Natural killer cell (primary cell): ENCODE measurements at places on chromosomes 6 and 20. TPM values are rescaled to one million over a fixed set of nuclear protein-coding genes. Genes with fewer than 3 reads are reported as not detected.

TBXT gene
- total RNA-seq = not detected

BHLHE23 gene
- not detected for total RNA-seq

PTGIS gene
- not detected for total RNA-seq

SIRPA gene
- 1.3 TPM for total RNA-seq

C6orf118 gene
- total RNA-seq = not detected

MUCL3 gene
- total RNA-seq = not detected

RIN2 gene
- total RNA-seq = 2.7 TPM

DNA sequence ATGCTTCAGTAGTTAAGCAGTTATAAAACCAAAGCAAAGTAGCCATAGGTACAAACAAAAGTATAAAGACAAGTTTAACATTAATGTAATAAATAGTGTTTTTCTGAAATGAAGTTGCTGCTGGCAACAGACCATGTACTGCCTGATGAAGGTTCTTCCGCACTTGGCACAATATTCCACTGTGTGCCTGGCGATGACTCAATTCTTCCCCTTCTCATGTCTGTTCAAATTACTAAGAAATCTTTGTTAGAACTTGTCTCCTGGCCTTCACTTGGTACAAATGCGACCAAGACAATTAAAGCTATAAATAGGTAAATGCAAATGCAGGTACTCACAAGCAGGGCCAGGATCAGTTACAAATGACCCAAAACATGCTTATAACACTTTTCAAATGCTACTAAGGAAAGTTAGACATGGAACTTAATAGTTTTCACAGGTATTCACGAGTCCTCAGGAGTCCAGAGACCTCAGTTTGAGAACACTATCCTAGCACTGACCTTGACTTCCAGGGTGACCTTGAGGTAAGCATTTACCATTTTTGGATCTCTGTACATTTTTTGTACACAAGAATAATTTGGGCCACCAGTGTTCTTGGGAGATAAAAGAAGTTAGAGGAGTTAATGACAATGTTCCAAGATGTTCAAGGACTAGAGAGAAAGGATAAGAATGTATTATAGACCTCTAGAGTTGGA is 8.1 kb upstream of the DDR1 start:
- no peak overlapping the region for H3K27ac ChIP-seq
- DNase-seq = no peak
- H3K4me3 ChIP-seq = no peak overlapping the region
- peaks cover 12% of the 10 kb centered on the region for H3K4me1 ChIP-seq

GRCh38 chr6:43628393-43629103 is 516 bp downstream of the GTPBP2 start:
- peak overlapping the region; percentile 89 for H3K27ac ChIP-seq
- peak overlapping the region; percentile 76 for H3K4me3 ChIP-seq
- peaks cover 20% of the 10 kb centered on the region for H3K36me3 ChIP-seq
- DNase-seq = peak; percentile 33
- H3K27me3 ChIP-seq = no peaks in the 10 kb centered on the region

DNA sequence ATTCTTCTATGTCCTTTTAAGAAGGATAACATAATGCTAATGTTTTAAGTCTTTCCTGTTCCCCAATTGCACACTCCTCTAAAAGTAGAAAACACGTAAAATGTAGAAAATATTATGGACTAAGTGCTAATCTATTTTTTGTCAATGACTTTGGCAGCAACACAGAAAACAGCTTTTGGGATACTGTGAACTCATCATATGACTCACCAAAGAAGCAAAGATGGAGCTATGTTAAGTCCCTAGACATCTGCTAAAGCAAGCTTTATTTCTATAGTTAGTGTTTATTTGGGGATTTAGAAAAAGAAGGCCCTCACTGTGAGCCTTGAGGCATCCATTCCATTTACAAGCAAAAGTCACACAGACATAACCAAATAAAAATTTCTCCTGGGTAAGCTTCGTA is 23.0 kb downstream of the OPN5 start:
- H3K36me3 ChIP-seq = no peaks in the 10 kb centered on the region
- no peak overlapping the region for H3K4me3 ChIP-seq
- DNase-seq = no peak
- no peak overlapping the region for H3K27ac ChIP-seq
- no peaks in the 10 kb centered on the region for H3K27me3 ChIP-seq

GRCh38 chr20:63706027-63706695 is 1.6 kb downstream of the ARFRP1 start:
- H3K27me3 ChIP-seq = no peaks in the 10 kb centered on the region
- peaks cover 42% of the 10 kb centered on the region for H3K4me1 ChIP-seq
- H3K36me3 ChIP-seq = peaks cover 27% of the 10 kb centered on the region
- no peak overlapping the region for H3K27ac ChIP-seq

- H3K27ac ChIP-seq = no peak overlapping the region
- H3K4me1 ChIP-seq = no peaks in the 10 kb centered on the region
- no peak overlapping the region for H3K4me3 ChIP-seq
- DNase-seq = no peak
- H3K36me3 ChIP-seq = no peaks in the 10 kb centered on the region
Observed at GRCh38 chr20:8858181-8858787, 210.6 kb upstream of the PLCB4 start.

GRCh38 chr20:58575776-58576602 is 60.8 kb upstream of the APCDD1L start:
- H3K27ac ChIP-seq = no peak overlapping the region
- H3K4me3 ChIP-seq = no peak overlapping the region
- no peaks in the 10 kb centered on the region for H3K4me1 ChIP-seq
- DNase-seq = no peak
- no peaks in the 10 kb centered on the region for H3K27me3 ChIP-seq

DNA sequence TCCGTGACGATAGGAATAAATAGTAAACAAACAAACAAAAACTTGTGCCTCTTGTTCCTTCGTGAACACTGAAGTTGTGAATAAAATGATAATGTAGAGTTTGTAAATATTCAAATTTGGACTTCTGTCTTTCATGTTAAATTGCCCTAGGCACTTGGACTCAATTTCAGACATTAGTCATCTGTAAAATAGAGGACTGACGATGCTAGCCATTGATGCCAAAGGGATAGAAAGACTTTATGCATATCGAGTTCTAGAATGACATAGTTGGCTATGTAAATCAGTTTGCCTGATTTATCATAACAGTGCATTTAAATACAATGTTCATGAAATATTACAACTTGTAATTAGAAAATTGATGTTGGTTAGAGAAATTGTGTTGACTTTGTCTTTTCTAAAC is 45.9 kb upstream of the FLRT3 start:
- no peaks in the 10 kb centered on the region for H3K27me3 ChIP-seq
- no peak overlapping the region for H3K27ac ChIP-seq
- no peaks in the 10 kb centered on the region for H3K36me3 ChIP-seq
- H3K4me1 ChIP-seq = no peaks in the 10 kb centered on the region
- no peak for DNase-seq

DNA sequence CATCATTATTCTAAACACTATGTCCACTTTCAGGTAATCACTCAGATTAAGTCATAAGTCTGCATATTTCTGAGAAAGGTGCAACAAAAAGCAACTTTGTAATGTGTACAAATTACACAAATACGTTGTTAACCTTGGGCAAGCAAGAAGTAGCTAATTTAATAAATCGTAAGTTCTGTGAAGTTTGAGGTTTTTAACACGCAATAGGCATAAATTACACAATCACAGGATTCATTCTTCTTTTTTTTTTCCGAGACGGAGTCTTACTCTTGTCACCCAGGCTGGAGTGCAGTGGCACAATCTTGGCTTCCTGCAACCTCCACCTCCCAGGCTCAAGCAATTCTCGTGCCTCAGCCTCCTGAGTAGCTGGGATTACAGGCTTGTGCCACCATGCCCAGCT is 57.2 kb upstream of the F13A1 start:
- H3K27me3 ChIP-seq = no peaks in the 10 kb centered on the region
- no peaks in the 10 kb centered on the region for H3K4me1 ChIP-seq
- H3K27ac ChIP-seq = no peak overlapping the region
- H3K36me3 ChIP-seq = no peaks in the 10 kb centered on the region
- no peak overlapping the region for H3K4me3 ChIP-seq

DNA sequence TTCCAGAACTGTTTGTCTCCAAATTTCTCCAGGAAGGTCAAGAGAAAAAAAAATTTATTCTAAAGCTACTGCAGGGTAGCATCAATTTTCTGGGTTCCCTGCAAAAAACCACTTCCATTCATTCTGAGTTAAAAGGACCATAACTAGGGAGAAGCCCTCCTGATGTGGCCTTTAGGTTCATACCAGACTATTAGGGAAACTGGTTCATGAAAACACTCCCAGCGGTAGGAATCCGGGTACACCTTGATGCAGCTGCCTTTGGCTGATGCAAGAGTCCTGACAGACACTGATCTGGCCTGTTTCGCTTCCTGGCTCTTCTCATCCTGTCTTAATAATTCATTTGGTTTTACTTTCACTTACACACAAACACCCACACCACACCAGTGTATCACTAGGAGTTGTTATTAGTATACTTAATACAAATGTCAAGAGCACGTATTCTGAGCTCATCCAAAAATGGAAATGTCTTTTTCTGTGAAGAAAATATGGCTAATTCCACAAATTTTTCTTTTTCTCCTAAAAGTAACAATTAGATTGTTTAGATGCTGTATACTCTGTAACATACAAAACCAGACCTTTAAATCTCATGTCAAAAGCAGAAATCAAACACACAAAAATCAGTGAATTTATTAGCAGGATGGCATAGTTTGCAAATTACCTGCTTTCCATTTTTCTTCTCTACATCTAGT is 38.4 kb upstream of the ARHGAP18 start:
- H3K36me3 ChIP-seq = no peaks in the 10 kb centered on the region
- no peaks in the 10 kb centered on the region for H3K27me3 ChIP-seq

GRCh38 chr6:75044846-75045245 is 161.0 kb downstream of the COL12A1 start:
- no peak overlapping the region for H3K27ac ChIP-seq
- no peaks in the 10 kb centered on the region for H3K4me1 ChIP-seq
- H3K4me3 ChIP-seq = no peak overlapping the region

- H3K27me3 ChIP-seq = no peaks in the 10 kb centered on the region
- no peak overlapping the region for H3K4me3 ChIP-seq
- H3K36me3 ChIP-seq = no peaks in the 10 kb centered on the region
- no peaks in the 10 kb centered on the region for H3K4me1 ChIP-seq
- no peak overlapping the region for H3K27ac ChIP-seq
- DNase-seq = no peak
Observed at GRCh38 chr20:24236201-24236600, 233.2 kb upstream of the SYNDIG1 start.

- H3K4me3 ChIP-seq = no peak overlapping the region
- H3K36me3 ChIP-seq = no peaks in the 10 kb centered on the region
- no peak for DNase-seq
- H3K4me1 ChIP-seq = no peaks in the 10 kb centered on the region
Observed at GRCh38 chr6:20464041-20464440, 62.4 kb downstream of the E2F3 start.

DNA sequence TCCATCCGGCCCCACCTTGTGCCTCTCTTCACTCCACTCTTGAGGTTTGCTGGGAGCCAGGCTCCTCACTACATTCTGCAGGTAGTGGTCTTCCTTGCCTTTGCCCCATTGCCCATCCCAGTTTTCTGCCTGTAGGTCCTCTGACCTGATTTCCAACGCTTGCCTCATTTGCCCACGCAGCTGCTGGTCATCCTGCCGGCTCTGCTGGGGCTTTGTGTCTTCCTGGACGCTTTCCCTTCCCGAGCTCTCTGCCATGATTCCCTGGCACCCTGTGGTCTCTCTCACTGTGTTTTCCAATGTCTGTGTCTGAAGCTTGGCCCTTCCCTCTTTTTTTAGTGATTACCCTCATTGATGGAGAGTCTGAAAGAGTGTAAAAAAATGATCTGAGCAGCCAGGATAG is 451.6 kb downstream of the UTRN start:
- no peak for DNase-seq
- H3K27ac ChIP-seq = no peak overlapping the region
- no peaks in the 10 kb centered on the region for H3K27me3 ChIP-seq
